ENCODE measurements at places on chromosomes 7 and 10.

DNA sequence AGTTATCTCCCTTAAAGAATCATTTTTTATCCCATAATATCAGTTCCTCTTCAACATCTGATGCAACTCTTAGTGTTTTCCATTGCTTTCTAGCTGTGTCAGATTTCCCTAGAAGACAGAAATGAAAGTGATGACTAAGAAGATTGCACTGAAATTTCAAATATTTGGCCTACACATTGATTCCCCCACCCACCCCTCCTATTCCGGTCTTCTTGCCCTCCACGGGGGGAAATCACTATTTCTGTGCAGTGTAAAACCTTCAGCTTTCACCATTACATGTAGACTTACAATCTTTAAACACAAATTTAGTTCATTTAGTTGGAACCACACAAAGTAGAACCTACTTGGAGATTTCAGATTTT, 63.7 kb upstream of the IL6 start:
- no peak for DNase-seq

DNA sequence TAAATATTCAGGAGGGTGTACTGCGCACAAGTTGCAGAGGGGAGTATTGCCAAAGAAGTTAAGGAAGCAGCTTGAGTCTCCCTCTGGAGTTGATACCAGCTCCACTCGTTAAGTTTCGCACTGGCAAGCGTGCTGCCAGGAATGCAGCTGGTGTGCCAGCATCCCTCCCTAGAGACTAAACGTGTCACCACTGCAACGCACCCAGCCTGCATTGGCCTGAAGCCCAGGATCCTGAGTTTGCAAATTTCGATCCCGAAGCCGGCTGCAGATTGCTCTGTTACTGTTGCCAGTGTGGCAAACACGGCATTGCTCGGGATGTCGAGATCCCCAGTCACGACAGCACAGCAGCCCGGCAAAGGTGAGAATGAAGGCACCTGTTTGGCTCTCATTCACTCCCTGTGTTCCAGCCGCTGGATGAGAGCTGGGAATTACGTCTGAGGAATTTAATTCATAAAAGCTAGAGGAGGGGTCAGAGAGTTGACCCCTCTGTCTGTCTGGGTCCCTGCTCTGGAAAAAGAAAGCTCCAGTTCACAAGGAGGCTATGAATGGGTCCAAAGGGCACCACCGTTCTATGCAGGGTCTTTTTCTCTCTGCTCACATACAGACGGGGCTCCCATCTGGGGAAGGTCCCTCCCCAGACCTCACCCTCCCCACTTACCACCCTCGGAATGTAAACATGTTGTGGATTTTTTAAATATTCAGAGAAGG, 61.0 kb downstream of the NRP1 start:
- peak; percentile 42 for DNase-seq

- DNase-seq = no peak
These were observed 316.6 kb upstream of the KIAA1217 start for GRCh38 chr10:23892296-23892695.

DNA sequence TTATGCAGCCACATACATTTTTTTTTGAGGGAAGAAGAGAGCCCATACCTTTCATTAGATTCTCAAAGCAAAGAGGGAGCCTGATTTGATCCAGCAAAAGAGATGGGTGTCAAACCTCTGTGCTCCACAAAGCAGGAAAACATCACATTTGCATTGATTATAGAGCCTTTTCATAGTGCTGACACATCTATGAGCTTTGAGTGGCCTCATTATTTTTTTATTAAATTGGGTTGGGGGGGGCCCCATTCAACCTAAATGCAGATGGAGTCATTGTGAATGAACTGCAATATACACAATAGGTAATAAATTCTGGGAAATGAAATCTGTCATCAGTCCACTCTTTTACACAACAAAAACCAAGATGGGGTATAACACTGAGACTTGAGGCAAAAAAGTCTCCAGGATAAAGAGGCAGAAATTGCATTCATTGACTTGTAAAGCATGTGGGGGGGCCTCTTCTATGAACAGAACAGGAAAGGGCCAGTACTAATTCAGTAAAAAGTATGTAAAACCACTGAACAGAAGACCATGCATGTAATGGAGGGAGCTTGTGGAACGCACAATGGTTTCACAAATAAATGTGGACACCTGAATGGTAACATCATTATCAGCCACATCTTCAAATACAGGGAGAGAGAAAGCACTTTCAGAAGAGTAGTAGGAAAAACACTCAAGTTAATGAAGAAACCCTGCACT, 17.7 kb upstream of the ASB4 start:
- no peak for DNase-seq

DNA sequence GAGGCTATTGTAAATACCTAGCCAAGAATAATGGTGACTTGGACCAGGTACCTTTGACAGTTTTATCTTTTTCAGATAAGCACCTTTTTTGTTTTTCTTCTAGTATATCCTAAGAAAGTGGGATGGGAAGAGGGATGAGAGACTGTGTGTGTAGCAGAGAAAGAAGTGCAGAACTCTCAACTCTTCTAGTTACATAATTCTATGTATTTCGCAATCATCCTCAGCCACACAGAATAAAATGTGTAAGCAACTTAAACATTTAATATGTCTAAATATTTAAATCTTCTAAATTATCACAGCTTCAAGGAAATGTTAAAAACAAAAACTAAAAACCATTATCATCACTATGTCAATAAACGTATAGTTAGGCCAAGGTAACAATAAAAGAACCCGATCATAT, 42.6 kb upstream of the GSAP start:
- DNase-seq = no peak

GRCh38 chr10:126387931-126388911, at the start of gene ADAM12:
Gene ADAM12 (minus strand): TSS chr10:126388477. CDS start chr10:126388145, 332 bp downstream.
- peak; percentile 76 for DNase-seq

GRCh38 chr7:134406431-134406830, 52.5 kb downstream of the AKR1B1 start:
- DNase-seq = no peak

GRCh38 chr7:47253650-47254080, 328.2 kb downstream of the TNS3 start:
- peak; percentile 82 for DNase-seq
